GM12878 (cell line): ENCODE measurements at places on chromosomes 1 and 21. TPM values are rescaled to one million over a fixed set of nuclear protein-coding genes. Genes with fewer than 3 reads are reported as not detected.

The RGL1 gene
- total RNA-seq: 18.6 and 20.6 TPM in 2 replicates

The NOL9 gene
- total RNA-seq: 28.7 and 35.9 TPM in 2 replicates

The TMEM54 gene
- 0.59 and 1.1 TPM in 2 replicates for total RNA-seq

The FCRL5 gene
- total RNA-seq: 7.2 and 7.8 TPM in 2 replicates

GRCh38 chr1:205436776-205437410 is 15.0 kb upstream of the LEMD1 start:
- H3K27me3 ChIP-seq: 0 out of 2 replicates have a peak, but pooled peaks cover 1% of the 10 kb centered on the region
- DNase-seq: no peak
- no peak overlapping the region for H3K4me3 ChIP-seq

GRCh38 chr1:111704240-111704639 is 35.0 kb downstream of the INKA2 start:
- peaks cover 11% of the 10 kb centered on the region for H3K4me1 ChIP-seq
- no peak overlapping the region for H3K4me3 ChIP-seq
- H3K27ac ChIP-seq: no peak overlapping the region
- peaks cover 9% of the 10 kb centered on the region for H3K36me3 ChIP-seq
- no peak for DNase-seq
- no peaks in the 10 kb centered on the region for H3K27me3 ChIP-seq

DNA sequence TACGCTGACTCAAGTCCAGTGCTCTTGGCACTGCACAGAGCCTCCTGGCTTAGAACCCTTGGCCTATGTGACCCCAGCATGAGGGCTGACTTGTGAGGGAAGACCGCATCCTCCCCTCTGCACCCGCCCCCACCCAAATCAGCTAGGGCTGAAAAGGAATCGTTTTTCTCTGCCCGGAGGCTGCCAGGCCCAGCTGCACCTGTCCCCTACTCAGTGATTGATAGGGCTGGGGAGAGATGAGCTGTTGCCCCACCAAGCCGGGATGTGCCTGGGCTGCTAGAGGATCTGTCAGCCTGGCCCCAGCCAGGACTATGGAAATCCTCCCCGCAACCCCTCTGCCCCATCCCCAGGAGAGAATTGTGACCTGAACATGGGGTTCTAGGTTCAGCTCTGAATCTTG is 20.6 kb downstream of the MYOG start:
- H3K4me1 ChIP-seq: no peaks in the 10 kb centered on the region; the same call in 1 of the 2 replicates
- H3K27ac ChIP-seq: no peak overlapping the region
- no peaks in the 10 kb centered on the region for H3K27me3 ChIP-seq
- no peaks in the 10 kb centered on the region for H3K36me3 ChIP-seq

DNA sequence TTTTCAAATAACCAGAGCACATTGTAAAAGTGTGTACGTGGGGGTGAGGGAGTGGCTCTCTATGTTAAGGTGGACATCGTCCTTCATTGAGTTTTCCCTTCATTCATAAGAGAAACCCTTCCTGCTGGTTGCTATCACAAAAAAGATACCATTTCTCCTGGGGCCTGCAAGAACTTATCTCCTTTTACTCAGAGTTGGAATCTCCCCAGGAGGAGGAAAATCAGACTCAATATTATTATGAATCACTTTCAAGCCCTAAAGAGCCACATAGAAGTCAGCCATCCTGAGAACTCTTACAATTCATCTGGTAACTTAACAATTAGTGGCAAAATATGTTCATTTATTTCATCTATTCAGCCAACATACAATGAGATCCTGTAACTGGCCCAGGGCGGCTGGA is 27.1 kb upstream of the TGFBR3 start:
- no peak overlapping the region for H3K4me3 ChIP-seq
- no peak for DNase-seq
- H3K36me3 ChIP-seq: no peaks in the 10 kb centered on the region
- H3K4me1 ChIP-seq: no peaks in the 10 kb centered on the region
